ENCODE measurements at places on chromosomes 2 and 18. TPM values are rescaled to one million over a fixed set of nuclear protein-coding genes. Genes with fewer than 3 reads are reported as not detected.

The RGPD3 gene
- total RNA-seq, result 0.16 TPM

- DNase-seq, result no peak
Observed at GRCh38 chr2:156452971-156453370, 16.8 kb downstream of the GPD2 start.

DNA sequence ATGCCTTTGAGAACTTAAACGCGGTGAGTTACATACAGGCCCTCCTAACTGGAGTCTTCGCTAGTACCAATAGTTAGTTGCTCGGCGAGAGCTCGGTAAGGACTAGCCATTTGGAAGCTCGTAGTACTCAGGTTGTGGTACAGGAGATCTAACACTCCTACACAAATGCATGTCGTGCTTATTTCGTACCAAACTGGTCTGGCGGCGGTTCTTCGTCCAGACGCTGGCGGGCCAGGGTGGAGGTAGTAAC is 346 bp upstream of the VRK2 start:
- DNase-seq, result no peak

- DNase-seq, result no peak
Observed at GRCh38 chr18:72808680-72809079, 59.1 kb downstream of the NETO1 start.

The LCT gene
- total RNA-seq, result 0.05 TPM

DNA sequence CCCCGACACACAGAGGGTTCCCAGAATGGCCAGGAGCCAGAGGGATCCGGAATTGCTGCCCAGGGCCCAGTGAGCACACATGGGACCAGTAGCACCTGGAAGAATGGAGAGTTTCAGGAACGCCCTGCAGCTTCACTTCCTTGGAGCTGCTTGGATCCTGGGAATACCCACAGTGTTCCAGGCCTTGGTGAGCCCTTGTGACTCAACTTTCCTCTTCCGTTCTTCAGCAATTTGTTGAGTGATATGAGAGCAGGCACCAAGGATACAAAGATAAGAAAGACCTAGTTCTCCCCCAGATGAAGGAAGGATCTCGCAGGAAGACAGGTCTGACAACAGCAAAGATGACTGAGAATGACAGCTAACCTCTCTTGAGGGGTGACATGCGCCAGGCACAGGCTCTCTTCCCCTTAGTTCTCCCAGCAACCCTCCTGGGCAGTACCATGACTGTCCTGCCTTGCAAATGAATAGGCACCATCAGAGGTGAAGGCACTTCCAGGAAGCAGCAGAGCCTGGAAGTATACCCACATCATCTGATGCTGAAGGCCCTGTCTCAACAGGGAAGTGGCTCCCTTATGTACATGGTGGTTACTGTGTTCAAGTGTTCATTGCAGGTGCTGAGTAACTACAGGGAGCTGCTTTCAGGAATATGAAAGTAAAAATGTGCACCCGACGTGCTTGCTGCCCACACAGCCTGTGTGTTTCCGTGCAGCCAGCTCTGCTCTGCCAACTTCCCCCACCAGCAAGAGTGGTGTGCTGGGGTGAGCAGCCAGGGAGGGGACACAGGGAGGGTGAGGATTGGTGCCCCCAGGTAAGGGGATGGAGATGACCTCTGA is 116.2 kb downstream of the STPG4 start:
- DNase-seq, result no peak

GRCh38 chr2:238081561-238081960 is 18.6 kb upstream of the ESPNL start:
- DNase-seq, result no peak

The CCDC148 gene
- total RNA-seq, result not detected

The RRM2 gene
- total RNA-seq, result 5.1 TPM

- DNase-seq, result no peak
Observed at GRCh38 chr2:96498021-96498431, 7.1 kb downstream of the NEURL3 start.

DNA sequence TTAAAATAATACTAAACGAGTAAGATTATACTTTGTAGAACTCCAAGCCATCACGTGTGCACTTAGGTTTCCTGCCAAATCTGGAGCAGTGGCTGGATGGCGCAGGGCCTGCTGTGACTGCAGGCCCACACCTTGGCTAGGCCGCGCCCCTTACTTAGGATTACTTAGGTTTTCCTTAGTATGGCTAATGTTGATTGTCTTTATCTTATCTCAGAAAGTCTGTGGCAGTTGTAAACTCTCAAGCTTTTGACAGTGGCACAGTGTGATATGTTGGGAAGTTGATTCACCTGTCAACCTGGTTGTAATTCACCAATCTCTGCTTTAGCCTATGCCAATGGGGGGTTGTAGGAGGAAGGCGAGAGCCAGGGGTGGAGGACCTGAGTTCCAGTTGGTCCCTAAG is 208.4 kb downstream of the ZNF407 start:
- DNase-seq, result no peak

The VWA3B gene
- total RNA-seq, result not detected

DNA sequence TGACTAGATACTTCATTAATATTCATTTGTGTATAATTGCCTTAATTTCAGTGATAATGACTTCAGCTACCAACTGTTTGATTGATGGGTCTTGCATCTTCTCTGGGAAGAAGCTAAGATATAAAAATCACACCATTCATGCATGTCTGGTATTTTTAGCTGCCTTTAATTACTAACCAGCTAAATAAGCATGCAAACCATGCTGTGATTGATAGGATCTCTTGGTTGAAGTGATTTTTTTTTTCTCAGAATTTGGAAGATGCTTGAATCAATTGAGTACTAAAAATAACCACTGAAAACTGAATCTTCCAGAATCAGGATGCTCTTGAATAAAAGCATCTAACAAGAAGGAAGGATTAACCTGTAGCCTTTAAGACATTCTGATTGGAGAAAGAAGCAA is 668.8 kb downstream of the TDRD15 start:
- no peak for DNase-seq

GRCh38 chr2:177077778-177078177 is 134.8 kb upstream of the HNRNPA3 start:
- DNase-seq, result no peak

DNA sequence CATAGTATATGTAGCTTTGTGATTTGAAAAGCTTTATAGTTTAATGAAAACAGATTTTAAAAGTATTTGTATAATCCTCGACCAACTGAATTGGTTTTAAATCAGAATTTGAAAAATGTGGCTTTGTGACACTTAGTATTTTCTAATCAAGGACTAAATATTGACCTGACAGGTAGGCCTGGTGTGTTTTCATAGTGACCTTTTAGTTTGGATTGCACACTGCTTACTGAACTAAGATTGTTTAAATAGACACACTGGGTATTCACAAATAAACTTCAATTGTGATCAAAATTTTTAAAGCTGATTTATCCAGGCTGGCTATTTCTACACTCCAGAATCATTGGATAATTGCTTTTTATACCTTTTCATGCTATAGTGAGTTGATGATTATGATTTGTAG is 31.8 kb upstream of the FAM237A start:
- DNase-seq, result no peak

The CNGA3 gene
- total RNA-seq, result not detected

DNA sequence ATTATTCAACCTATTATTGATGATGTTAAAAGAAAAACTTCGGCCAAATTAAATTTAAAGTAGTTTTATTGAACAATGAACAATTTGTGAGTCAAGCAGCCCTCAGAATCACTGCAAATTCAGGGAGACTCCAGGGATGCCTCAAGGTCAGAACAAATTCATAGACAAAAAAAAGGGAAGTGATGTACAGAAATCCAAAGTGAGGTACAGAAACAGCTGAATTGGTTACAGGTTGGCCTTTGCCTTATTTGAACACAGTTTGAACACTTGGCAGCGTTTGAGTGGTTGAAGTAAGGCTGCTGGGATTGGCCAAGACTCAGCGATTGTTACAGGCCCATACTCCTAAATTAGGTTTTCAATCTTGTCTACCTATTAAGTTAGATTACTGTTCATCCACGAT is 47.4 kb upstream of the DSG1 start:
- no peak for DNase-seq

The DAPL1 gene
- not detected for total RNA-seq

The SKA1 gene
- 0.70 TPM for total RNA-seq

- DNase-seq, result no peak
Observed at GRCh38 chr2:105252271-105252670, 10.7 kb downstream of the GPR45 start.

The DPYSL5 gene
- total RNA-seq, result not detected

The TDRD15 gene
- total RNA-seq, result not detected

The COL3A1 gene
- 0.79 TPM for total RNA-seq

DNA sequence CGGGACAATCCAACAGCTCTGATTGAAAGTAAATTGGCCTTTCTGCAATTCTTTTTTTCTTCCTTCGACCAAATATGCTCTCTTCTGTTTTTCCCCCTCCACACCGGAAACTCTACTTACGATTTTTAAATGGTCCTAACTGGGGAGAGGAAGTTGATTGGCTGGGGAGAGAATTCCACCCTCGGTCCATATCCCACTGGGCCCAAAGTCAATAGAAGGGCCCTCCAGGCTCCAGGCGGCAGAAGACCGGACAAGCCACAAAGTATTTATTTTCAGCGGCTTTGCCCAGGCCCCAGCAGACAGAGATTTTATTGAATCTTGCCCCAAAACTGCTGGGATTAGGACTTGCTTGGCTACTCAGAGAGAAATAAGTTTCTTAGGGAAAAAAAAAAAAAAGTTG is 37.1 kb upstream of the SMAD7 start:
- no peak for DNase-seq

DNA sequence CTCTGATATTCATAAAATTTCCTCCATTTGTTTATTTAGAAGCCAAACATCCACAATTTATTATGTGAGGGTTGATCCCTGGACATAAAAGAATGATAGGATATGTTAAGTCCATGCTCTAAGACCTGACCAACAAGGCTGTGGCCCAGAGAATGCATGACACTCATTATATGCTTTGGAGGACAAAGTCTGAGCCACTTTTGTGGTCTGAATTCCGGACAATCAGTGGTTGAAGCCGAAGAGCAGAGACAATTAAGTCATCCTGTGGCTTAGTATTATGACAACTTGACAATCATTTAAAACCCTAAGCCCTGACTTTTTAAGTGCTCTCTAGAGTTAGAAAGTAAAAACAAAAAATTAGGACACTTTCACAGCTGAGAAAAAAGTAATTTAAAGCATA is 483.3 kb downstream of the PLCL1 start:
- no peak for DNase-seq

DNA sequence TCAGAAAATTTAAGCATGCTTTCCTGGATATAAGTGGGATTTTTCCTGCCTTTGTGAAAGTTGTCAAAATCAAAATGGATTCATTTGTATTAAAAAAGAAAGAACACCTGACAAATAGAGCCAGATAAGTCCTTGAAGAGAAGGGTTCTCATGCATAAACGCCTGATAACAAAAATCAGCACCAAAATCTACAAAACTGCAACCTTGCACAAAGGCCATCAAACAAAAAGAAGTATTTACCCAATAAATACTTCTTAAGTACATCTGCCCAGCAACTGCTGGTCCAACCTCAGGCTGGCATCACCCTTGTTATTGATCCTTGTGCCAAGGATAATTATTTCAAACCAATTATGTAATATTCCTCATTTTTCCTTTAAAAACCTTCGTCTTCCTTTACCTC is 315.9 kb downstream of the GPD2 start:
- DNase-seq, result no peak

GRCh38 chr2:37366773-37367172 is 22.3 kb downstream of the QPCT start:
- DNase-seq, result no peak

DNA sequence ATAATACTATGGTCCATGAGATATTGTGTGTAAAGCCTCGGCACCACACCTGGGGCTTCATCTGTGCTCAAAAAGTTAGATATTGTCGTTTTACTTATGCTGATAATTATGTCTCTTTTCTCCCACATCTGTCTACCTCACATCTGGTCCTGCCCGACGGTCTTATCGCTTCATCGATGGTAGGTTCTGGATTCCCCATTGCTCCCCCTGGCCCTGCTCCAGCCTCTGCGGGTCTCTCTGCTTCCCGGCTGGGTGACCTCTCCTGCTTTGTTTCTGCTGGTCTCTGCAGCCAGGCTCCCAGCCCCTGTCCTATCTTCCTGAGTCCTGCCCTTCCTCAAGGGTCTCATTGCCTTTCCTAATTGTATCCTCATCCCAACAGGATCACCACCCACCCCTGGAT is 294.2 kb downstream of the NDUFA10 start:
- DNase-seq, result no peak

GRCh38 chr18:77077941-77078689 is 54.5 kb downstream of the MBP start:
- DNase-seq, result no peak

- DNase-seq, result no peak
Observed at GRCh38 chr2:209534228-209534627, 110.4 kb downstream of the MAP2 start.

GRCh38 chr2:140892436-140892835 is 1238.4 kb downstream of the LRP1B start:
- DNase-seq, result no peak

GRCh38 chr2:89842180-89842908 is 1150.9 kb downstream of the RPIA start:
- DNase-seq, result no peak

DNA sequence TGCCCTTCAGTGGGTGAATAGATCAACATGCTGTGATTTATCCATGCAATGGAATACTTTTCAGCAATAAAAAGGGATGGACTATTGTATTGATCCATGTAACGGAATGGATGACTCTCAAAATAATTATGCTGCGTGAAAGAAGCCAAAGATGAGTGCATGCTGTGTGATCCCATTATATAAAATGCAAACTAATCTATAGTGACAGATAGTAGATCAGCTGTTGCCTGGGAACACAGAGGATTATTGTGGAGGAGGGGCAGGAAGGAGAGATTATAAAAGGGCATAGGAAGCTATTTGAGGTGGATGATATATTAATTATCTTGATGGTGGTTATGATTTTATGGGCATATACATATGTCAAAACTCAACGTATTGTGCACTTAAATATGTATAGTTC is 55.5 kb upstream of the ADAM23 start:
- DNase-seq, result no peak

GRCh38 chr18:54191352-54191751 is 33.1 kb downstream of the MBD2 start:
- no peak for DNase-seq

- DNase-seq, result no peak
Observed at GRCh38 chr2:104818264-104818663, 35.7 kb upstream of the POU3F3 start.

The PTH2R gene
- total RNA-seq, result not detected

- no peak for DNase-seq
Observed at GRCh38 chr2:241065355-241065803, 36.7 kb downstream of the MTERF4 start.

- DNase-seq, result no peak
Observed at GRCh38 chr2:69087912-69088240, 74.9 kb downstream of the ANTXR1 start.

DNA sequence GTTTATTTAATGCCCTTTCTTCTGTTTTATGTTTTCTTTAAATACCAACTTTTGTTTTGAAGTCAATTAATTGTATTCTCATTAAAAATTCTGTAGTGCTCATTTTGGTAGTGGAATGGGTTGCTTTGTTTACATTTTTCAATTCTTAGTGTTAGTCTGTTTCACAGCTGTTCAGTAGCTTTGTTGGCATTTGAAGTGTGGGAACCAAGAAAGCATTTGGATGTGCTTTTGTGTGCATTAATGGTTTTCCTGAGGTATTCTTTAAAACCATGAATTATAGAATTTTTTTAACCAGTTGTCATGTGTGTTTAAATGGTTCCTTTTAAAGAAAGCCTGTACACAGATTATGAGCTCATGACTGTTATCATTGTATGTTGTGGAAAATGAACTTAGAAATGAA is 19.7 kb downstream of the MIB1 start:
- DNase-seq, result no peak

GRCh38 chr18:8073167-8073566 is 506.1 kb downstream of the PTPRM start:
- DNase-seq, result no peak

GRCh38 chr2:173130496-173131465 is 55.1 kb downstream of the MAP3K20 start:
- DNase-seq, result no peak

All from T-cell (primary cell).